ENCODE measurements at places on chromosomes 2 and 18.

GRCh38 chr2:1559589-1560175 is 146.4 kb downstream of the TPO start:
- peaks cover 3% of the 10 kb centered on the region for H3K4me1 ChIP-seq
- H3K27me3 ChIP-seq = peaks cover 7% of the 10 kb centered on the region
- no peak overlapping the region for H3K4me3 ChIP-seq

DNA sequence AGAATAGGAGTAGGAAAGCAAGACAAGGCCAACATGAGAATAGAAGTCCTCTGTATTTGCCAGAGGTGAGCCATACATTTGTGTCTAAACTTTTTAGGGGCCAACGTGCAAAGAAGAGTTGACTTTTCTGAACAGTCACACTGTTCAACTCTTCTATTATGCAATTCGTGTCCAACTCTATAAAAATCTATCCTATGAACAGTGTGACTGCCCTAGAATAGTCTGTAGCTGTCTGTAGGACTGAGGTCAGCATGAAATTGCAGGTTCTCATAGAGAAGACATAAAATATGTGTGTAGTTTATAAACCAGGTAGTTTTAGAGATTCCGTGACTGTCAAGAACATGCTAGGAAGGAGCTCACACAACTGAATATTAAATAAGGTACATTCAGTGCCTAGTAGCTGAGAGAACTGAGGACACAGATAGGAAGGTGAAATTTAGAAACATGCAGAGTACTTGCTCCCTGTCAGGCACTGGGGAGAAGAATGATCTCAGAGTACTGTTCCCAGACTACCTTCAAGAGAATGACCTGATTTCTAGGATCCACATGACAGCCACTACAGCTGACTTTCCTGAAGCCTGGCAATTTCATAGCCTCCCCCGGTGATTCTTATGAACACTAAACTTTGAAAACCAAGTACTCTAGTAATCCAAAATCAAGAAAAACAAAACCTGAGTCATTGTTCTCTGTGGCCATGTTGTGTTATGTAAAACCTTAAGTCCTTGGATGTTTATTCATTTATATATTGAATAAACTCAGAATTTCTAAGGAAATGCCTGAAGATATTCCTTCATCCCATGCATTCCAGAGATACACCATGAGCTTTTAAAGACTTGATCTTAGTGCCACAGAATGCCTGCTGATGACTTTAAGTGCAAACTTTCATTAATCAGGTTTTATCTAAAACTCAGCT is 201.5 kb upstream of the BOD1L2 start:
- H3K4me3 ChIP-seq = no peak overlapping the region
- peaks cover 1% of the 10 kb centered on the region for H3K27me3 ChIP-seq
- H3K27ac ChIP-seq = no peak overlapping the region
- no peaks in the 10 kb centered on the region for H3K36me3 ChIP-seq
- no peaks in the 10 kb centered on the region for H3K4me1 ChIP-seq

DNA sequence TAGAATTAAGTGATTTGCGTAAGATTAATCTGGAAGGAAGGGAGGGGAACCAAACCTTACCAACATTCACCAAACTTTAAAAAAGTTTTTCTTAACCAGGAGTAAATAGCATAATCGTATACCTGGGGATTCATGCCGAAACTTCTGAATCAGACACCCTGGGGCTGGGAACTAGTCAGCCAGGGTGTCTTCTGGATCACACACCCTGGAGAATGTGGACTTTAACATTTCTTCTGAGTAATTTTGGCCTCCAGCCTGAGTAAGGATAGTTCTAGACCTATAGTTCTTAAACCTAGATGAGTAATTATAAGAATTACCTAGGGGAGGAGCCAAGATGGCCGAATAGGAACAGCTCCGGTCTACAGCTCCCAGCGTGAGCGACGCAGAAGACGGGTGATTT is 44.1 kb upstream of the MEIS1 start:
- H3K36me3 ChIP-seq = no peaks in the 10 kb centered on the region
- no peaks in the 10 kb centered on the region for H3K4me1 ChIP-seq
- H3K27me3 ChIP-seq = no peaks in the 10 kb centered on the region
- H3K27ac ChIP-seq = no peak overlapping the region
- no peak for DNase-seq
- H3K4me3 ChIP-seq = peak overlapping the region; percentile 11

GRCh38 chr18:64201781-64202180 is 52.9 kb upstream of the LINC00305 start:
- H3K4me1 ChIP-seq = no peaks in the 10 kb centered on the region
- DNase-seq = no peak
- no peak overlapping the region for H3K4me3 ChIP-seq
- H3K27me3 ChIP-seq = no peaks in the 10 kb centered on the region
- no peaks in the 10 kb centered on the region for H3K36me3 ChIP-seq
- H3K27ac ChIP-seq = no peak overlapping the region

All from endothelial cell (in vitro differentiated cells).